ENCODE measurements at places on chromosomes 16 and 17.
A peak's percentile ranks its signal among the peaks of the same experiment; 100 is the strongest.

DNA sequence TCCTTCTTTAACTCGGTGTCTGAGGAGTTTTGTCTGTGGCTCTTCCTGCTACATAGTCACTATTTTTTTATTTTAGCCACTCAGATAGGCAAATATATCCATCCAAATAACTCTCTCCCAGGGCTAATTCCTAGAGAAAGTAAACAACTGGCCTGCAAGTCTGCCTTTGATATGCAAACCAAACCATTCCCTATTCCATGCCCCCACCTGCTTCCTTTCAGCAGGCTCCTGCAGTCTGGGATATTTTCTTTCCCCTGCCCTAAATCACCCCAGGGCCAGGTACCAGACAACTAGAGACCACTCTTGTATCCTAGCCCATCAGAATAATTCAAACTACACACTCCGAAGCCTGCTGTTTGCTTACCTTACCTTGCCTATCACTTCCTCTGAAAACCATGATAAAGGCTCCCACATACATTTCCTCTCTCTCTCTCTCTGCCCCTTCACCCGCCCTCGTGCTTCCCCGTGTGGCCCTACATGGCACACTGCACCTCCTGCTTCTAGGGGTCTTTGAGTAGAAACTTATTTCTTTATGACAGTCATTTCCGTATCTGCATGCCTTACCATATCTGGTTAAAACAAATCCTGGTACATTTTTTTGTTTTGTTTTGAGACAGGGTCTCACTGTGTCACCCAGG, 8.3 kb downstream of the CD300H start:
- DNase-seq: no peak

- peak; percentile 27 for DNase-seq
Measured at GRCh38 chr17:2954898-2955445, 108.4 kb downstream of the OR1D5 start.

- peak; percentile 1 for DNase-seq
Measured at GRCh38 chr17:142876-143784, 5.8 kb downstream of the SCGB1C2 start.

GRCh38 chr17:81386646-81387099, 8.6 kb upstream of the BAHCC1 start:
- no peak for DNase-seq

GRCh38 chr16:46911038-46911437, 26.9 kb downstream of the GPT2 start:
- DNase-seq: no peak

DNA sequence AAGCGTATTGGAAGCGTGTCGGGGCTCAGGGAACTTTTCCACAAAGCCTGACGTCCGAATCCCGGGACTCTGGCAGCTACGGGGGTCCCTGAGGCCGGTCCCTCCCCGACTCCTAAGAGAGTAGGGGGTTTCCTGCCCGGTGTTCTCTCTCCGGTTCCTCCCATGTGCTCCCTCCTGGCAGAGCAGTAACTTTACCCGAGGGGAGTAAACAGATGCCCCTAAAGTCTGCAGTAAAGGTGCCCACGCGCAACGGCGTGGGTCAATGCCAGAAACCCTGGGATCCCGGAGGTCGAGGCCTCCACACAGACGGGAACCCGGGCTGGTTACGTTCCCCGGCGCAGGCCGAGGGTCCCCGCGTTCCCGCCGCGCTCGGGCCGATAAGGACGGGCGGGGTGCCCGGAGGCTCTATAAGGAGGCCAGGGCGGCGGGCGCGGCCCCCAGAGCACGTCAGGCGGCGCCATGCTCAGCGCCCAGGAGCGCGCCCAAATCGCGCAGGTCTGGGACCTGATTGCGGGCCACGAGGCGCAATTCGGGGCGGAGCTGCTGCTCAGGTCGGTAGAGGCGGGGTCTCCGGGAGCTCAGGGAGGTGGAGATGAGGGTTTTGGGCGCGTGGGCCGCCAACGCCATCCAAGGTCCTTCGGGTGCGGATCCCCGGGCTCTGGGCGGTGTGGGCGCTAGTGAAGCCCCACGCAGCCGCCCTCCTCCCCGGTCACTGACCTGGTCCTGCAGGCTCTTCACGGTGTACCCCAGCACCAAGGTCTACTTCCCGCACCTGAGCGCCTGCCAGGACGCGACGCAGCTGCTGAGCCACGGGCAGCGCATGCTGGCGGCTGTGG, at the start of gene HBM:
TSS of gene HBM (plus strand) at position 440 of the 836 bp plus-strand sequence. CDS start at position 460, 20 bp downstream.
- DNase-seq: no peak

- peak; percentile 91 for DNase-seq
Measured at GRCh38 chr17:18363101-18364049, at the start of gene SHMT1. SHMT1 (minus strand) TSS chr17:18363550; CDS start chr17:18355981, 7,569 bp downstream.

GRCh38 chr17:73841431-73842060, 197.3 kb upstream of the SDK2 start:
- DNase-seq: peak; percentile 8

GRCh38 chr16:4477966-4478365, 1.8 kb downstream of the HMOX2 start:
- peak; percentile 46 for DNase-seq

DNA sequence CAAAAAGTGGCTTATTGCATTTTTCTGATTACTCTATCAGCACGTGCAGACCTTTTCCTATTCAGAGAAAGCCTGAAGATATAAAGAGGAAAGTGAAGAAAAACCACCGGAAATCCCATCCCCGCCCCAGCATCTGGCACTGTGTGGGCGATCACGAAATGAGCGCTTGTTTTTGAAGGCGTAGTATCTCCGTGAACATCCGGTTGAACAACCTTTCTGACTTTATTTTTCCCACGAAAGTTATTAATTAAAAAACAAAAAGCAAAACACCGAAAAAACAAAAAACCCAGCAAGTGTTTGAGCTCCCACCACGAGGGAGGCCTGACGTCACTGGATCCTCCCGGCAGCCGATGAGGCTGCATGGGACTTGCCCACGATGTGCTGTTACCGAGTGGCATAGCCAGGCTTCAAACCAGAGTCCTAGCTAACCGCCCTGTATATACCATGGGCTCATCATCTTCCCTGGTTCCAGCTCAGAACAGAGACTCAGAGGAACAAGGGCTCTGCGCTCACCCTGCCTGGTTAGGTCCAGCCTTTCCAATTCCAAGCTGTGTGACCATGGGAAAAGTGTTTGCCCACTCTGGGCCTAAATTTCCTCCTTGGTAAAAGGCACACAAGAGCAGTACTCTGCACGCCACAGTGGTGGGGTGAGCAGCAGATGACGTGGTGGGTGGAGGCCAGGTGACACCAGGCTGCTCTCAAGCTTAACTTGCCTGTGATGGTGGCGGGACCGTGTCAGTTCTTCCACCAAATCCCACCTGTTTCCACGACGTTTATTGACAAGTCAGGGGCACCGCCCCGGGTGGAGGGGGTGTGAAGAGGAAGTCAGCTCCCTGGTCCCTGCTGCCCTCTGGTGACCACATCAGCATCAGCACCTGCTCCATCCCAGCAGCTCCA, 34.3 kb upstream of the IL21R start:
- DNase-seq: peak; percentile 94

DNA sequence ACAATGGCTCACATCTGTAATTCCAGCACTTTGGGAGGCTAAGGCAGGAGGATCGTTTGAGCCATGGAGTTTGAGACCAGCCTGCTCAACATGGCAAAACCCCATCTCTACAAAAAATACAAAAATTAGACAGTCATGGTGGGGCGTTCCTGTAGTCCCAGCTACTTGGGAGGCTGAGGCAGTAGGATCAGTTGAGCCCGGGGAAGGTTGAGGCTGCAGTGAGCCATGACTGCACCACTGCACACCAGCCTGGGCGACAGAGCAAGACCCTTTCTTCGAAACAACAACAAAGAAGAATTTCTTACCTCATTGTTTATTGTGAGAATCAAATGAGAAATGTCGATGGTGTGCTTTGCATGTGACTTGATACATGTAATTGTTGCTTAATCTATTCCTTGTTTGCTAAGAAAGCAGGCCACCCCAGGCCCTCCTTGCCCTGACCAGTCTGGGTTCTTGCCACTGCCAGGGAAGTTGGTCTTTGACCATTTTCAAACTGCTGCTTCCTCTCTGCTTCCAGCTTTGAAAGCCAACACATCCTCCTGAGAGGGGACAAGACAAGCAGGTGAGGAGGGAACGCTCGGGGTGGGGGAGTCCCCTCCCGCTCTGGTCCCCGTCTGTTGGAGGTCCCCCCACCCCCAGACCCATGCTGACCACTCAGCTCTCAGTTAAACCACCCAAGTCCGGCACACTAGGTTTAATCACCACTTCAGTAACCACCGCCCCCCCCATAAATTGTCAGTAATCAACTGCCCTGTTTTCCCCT, 47.3 kb upstream of the CPNE2 start:
- DNase-seq: no peak

DNA sequence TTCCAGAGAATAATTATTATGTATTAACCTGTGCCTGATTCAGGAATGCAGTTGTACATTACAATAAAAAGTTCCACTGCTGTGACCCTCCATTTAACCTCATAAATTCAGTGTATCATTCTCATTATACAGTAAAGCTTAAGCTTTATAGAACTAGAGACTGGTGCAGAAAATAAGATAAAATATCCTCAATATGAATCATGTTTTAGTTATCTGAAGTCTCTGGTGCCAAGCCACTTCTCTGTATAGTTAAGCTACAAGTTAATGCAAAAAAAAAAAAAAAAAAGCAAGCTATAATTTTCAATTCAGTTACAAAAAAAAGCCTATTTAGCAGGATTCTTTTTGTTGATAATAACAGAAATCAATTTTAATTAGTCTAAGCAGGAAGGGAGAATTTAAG, 22.4 kb upstream of the SMIM36 start:
- DNase-seq: no peak

DNA sequence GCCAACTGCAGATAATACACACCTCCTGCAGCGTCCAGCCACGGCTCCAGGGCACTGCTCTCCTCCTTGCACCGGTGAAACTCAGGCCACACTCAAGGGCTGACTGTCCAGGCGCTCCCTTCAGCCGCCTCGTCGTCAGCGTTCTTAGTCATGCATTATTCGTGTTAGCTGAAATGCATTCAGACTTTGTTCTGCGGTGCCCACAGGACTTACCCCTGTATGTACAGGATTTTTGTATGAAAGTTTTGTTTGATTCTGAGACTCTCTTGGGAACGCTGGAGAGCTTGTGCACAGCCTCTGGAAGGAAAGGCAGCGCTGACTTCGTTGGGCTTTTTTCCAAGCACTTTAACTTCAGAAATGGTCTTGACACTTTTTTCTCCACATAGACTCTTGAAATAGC, 22.1 kb downstream of the CIBAR2 start:
- no peak for DNase-seq

- DNase-seq: no peak
Measured at GRCh38 chr17:27559506-27560481, 71.2 kb upstream of the LGALS9 start.

GRCh38 chr16:51152691-51153576, 1.9 kb upstream of the SALL1 start:
- no peak for DNase-seq

GRCh38 chr17:51397361-51398127, 137.2 kb downstream of the UTP18 start:
- DNase-seq: no peak

DNA sequence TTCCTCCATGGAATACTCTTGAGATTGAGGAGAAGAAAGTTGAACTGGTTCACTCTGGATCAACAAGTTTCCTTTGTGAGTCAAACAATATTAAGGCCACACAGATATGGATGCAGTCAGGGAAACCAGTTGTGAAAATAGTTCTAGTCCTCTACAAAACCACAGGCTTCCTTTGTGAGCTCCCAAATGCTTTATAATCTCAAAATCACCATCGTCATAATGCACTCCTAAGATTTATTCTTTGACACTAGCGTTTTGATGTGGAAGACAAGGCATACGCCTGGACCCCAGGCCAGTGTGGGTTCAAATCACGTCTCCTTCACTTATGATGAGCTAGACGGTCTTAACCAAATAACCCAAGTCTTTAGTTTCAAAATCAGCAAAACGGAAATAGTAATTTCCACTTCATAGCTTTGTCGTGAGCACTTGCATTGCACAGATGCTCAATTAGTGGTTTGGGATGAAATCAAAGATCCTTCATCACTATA, 142.6 kb downstream of the STX8 start:
- no peak for DNase-seq

DNA sequence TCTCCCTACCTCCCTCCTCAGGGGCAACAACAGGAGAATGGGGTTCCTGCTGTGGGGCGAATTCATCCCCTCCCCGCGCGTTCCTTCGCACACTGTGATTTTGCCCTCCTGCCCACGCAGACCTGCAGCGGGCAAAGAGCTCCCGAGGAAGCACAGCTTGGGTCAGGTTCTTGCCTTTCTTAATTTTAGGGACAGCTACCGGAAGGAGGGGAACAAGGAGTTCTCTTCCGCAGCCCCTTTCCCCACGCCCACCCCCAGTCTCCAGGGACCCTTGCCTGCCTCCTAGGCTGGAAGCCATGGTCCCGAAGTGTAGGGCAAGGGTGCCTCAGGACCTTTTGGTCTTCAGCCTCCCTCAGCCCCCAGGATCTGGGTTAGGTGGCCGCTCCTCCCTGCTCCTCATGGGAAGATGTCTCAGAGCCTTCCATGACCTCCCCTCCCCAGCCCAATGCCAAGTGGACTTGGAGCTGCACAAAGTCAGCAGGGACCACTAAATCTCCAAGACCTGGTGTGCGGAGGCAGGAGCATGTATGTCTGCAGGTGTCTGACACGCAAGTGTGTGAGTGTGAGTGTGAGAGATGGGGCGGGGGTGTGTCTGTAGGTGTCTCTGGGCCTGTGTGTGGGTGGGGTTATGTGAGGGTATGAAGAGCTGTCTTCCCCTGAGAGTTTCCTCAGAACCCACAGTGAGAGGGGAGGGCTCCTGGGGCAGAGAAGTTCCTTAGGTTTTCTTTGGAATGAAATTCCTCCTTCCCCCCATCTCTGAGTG, 5.9 kb upstream of the LASP1NB start:
- no peak for DNase-seq

DNA sequence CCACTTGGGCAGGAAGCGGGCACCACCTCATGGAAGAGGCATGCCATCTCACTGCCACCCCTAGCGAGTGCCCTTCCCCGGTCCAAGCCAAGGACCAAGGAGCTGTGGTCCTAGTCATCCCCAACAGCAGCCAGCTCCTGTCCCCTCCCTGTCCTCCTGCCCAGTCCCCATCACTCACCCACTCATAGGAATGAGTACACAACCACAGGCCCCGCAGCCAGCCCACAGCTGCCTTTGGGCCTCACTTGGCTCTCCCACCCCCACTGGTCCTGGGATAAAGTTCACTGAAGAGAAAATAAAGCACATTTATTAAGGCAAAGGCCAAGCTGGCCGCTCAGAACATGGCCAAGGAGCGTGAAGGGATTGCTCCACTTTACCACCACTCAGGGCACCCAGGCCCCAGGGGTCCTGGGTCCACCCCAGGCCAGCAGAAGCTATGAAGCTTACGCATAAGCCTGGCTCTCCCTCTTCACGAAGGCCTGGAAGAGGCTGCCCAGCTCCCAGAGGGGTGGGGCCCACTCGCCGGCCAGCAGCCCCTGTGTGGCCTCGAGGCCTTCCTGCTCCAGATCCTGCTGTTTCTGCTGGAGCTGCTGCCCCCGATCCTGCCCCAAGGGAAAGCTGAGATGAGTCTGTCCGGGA, 3.6 kb downstream of the SCRN2 start:
- no peak for DNase-seq

DNA sequence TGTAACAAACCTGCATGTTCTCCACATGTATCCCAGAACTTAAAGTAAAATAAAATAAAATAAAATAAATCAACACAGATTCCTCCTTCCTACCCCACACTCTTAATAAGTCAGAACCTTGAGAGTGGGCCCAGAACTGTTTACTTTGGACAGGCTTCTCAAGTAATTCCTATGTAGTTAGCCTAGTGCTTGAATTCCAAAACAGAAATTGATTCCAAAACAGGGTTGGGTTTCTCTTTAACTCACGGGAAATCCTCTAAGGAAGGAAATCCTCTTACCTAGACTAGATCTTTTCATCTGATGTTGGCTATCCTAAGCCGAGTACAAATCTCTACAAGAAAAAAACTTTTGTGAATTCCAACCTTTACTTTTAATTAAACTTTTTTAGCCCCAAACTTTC, 324.7 kb upstream of the C16orf82 start:
- DNase-seq: no peak

GRCh38 chr16:16578701-16579100, 199.8 kb downstream of the NPIPA7 start:
- no peak for DNase-seq
